ENCODE measurements at places on chromosomes 3 and 15.
A peak's percentile ranks its signal among the peaks of the same experiment; 100 is the strongest.

DNA sequence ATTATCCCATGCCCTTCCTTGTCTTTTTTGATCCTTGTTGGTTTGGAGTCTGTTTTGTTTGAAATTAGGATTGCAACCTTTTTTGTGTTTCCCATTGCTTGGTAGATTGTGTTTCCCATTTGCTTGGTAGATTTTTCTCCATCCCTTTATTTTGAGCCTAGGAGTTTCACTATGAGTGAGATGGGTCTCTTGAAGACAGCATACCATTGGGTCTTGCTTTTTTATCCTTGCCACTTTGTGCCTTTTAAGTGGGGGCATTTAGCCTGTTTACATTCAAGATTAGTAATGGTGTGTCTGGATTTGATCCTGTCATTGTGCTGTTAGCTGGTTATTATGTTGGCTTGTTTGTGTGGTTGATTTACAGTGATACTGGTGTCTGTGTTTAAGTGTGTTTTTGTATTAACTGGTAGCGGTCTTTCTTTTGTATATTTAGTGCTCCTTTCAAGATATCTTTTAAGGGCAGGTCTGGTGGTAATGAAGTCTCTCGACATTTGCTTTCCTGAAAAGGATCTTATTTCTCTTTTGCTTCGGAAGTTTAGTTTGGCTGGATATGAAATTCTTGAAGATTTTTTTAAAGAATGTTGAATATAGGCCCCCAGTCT, 70.8 kb downstream of the AKAP13 start:
- no peak for DNase-seq

- DNase-seq = peak; percentile 71
Observed at GRCh38 chr3:105647047-105647446, 221.8 kb downstream of the CBLB start.

DNA sequence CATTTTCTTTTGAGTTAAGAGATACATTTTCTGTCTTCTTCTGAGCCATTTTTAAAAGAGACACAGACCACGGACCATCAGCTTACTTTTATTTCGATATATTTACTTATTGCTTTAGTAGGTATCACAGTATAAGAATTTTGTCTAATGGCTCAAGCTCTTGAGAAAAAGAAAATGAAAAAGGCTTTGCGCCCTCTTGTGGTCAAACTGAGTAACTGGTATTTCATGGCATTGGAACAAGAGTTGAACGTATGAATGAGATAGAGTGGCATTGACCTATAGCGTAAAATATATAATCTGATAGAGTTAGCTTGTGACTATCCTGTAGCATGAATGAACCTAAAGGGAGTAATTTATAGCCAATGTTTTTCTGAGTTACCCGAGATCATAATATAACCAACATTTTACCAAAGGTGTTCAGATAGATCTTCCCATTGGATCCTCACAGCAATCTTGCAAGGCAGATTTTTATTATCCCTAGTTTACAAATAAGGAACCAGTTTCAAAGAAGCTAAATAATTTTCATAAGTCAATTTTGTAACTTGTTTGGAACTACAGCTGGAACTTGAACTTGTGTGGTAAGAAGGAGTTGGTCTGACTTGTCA, 154.6 kb downstream of the POLR2M start:
- DNase-seq = peak; percentile 77

DNA sequence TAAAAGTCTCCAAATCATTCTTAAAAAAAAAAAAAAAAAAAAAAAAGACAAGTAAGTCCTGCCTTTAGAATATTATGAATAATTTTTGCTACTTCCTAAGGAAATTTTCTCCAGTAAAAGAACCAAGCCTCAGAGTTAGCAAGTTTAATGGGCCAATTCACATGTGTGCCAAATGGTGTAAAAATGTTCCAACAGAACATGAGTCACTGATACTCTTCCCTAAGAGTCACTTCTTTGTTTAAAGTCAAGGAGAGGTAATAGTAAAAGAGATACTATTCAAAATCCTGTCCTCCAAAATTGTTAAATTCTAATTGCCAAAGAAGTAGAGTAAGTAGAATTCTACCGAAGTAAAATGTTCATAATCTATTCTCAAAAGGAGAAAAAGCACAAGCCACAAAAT, 17.7 kb upstream of the CPA3 start:
- no peak for DNase-seq

DNA sequence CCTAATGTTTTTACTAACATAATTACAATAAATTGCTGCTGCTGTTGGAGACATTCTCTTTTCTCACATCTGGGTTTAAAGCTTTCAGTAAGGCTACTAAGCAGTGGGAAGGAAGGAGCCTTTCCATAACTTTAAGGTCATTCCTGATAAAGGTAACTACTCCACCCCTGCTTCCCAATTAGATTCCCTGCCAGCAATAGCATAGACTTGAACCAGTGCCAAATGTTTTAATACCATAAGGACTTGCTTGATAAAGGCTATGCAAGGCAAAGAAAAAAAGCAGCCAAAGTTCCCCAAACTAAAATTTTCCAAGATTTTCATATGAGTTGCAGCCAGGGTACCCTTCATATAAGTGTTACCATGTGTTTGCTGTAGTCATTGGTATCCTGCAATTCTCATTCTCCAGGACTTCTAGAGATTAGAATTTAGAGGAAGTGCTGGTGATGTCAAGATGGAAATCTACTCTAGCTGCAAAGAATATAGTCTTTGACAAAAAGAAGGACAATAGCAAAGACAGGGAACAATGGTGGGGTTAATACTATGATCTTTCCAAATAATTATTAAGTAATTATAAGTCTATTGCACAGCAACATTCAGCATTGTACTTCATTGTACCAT, 106.1 kb downstream of the FILIP1L start:
- DNase-seq = no peak

DNA sequence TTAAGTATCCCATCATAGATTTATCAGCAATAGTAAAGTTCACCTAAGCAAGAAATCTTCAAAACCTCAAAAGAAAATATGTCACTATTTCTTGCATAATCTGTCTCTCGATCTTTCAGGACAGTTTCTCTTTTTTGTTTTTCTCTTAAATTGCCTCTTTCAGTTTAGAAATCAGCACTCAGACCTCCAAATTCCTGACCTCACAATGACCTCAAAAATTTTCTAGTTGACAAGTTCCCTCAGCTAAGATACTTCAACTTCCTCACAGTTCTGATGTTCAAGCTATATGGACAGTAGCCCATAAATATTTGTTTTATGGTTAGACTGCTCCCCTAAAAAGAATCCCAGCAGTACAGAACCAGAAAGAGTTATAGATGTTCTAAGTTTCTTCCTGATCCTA, 24.1 kb downstream of the SLC24A5 start:
- DNase-seq = no peak

DNA sequence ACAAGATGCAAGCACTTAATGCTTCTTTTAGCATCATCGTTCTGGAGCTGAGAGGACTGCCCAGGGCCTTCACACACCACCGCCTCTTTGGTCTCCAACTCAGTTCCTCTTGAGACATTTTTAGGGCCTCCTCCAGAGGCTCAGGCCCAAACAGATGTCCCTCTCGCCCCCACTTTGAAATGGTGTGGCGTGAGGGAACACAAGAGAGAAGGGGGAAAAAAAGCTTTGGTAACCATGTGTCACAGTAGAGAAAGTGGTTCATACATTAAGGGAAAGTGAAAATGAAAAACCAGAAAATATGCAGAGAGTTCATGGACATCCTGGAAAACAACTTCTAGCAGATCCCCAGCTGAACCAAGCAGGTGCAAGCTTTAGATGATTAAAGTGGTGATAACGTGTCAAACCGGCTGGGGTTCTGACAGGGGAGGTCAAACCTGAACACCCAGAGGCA, 33.1 kb upstream of the FOXP1 start:
- DNase-seq = no peak

Measured in SK-MEL-5 (cell line).